ENCODE measurements at places on chromosomes 12 and 14.

DNA sequence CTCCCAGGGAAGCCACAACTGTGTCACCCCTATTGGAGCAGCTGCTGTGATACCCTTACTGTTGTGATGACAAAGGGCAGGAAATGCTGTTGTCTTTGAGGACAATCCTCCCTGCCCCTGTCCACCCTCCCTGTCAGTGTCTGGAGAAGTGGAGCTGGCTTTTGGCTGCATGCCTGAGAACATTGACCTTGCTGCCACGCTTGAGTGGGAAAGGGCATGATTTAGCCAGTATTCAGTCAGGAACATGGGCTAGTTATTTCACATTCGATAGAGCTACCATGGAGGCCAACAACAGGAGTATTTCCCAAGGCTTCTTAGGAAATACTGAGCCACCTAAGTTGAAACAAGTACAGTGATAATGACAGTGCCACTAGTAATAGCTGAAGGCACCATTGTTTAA lies 59.4 kb downstream of the MYRFL start:
- DNase-seq, result no peak

- DNase-seq, result no peak
These were observed 21.4 kb downstream of the VSX2 start for GRCh38 chr14:74260525-74261233.

DNA sequence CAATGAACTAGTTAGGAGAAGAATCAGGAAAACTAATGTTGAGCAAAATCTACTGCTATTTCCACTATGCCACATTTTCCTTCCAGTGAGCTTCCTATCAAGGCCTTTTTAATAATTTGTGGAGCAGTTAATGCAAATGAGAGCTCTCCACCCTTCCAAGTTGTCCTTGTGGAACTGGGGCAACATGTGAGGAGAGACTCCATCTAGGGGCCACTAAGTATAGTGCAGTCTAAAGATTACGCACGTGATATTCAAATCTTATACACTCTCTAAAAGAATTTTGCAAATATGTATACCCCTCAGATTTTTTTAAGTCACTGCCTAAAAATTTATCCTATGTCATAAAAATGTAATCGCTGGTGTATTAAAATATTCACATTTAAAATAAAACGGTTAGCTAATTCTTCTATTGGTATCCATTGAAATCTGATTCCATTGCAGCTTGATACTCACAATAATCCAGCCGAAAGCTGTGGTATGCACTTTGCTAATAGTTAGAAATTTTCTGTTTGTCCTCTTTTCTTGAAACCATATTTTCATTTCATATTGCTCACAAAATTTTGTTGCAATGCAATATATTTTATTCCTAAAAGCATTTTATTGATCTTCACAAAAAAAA lies 100.1 kb downstream of the PAH start:
- DNase-seq, result peak; percentile 60

DNA sequence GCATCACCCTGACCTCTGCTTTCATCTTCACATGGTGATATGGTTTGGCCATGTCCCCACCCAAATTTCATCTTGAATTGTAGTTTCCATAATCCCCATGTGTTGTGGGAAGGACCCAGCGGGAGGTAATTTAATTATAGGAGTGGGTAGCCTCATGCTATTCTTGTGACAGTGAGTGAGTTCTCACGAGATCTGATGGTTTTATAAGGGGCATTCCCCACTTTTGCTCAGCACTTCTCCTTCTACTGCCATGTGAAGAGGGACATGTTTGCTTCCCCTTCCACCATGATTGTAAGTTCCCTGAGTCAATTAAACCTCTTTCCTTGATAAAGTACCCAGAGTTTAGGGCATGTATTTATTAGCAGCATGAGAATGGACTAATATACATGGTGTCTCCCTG lies 38.2 kb downstream of the TMBIM6 start:
- DNase-seq, result no peak

DNA sequence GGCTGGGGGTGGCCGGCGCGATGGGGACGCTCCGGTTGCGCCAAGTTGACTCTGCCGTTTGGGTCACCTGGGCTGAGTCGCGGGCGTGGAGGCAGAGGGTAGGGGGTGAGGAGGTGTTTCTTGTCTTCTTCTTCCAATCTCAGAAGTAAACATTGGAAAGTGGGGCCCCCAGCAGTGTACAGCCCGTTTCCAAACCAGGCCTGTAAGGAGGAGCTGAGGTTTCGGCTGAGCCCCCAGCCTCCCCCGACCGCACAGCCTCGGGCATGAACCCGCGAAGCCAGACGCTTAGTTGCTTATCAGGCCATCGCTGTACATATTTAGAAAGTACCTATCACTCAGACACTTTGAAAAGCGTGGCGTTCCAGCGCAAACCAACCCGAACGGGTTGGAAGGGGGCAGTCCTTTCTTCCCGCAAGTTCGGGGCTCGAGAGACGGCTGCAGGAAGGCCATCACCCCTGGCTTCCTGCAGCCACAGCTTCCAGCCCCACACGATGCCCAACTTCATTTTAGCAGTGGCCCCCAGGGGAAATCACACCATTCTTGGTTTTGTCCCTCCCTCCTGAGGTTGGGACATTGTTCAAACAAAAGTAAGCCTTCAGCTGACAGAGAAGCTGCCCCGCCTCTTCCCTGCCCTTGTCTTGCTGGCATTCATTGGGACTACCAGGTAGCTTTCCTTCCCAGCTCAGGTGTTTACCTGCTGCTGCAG lies 164.1 kb downstream of the ZFP36L1 start:
- no peak for DNase-seq

GRCh38 chr14:27366596-27366995 lies 768.8 kb upstream of the NOVA1 start:
- no peak for DNase-seq

GRCh38 chr14:72970058-72970630 lies 43.9 kb downstream of the DCAF4 start:
- peak; percentile 57 for DNase-seq
